ENCODE measurements at places on chromosomes 2 and 18.

- DNase-seq = no peak
Measured at GRCh38 chr18:54150226-54150625, 74.2 kb downstream of the MBD2 start.

GRCh38 chr18:9379118-9379517, 44.5 kb downstream of the TWSG1 start:
- no peak for DNase-seq

GRCh38 chr18:12005538-12006487, 24.5 kb downstream of the IMPA2 start:
- no peak for DNase-seq

- DNase-seq = no peak
Measured at GRCh38 chr2:231133365-231134099, 8.7 kb upstream of the HTR2B start.

DNA sequence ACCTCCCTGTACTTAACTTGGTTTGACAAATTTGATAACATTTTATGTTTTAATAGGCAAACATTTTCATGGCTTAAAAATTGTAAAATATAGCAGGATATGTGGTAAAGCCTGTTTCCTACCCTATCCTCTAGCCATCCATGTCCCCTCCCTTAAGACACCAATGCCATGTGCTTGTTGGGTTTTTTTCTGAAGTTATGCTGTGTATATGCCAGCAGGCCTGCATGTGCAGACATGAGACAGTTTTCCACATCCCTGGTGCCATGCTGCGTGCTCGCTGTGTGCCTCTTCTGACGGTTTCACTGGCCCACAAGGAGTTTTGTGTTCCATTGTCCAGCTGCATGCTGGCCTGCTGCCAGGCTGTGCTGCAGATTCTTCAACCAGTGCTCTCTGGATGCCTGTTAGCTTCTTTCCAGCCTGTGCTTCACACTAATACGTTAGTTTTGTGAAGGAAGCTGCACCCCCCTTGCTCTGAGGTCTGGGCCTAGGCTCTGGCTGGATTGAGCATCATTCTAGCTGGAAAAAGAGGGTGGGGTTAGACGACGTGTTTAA, 16.9 kb downstream of the INPP4A start:
- DNase-seq = no peak

DNA sequence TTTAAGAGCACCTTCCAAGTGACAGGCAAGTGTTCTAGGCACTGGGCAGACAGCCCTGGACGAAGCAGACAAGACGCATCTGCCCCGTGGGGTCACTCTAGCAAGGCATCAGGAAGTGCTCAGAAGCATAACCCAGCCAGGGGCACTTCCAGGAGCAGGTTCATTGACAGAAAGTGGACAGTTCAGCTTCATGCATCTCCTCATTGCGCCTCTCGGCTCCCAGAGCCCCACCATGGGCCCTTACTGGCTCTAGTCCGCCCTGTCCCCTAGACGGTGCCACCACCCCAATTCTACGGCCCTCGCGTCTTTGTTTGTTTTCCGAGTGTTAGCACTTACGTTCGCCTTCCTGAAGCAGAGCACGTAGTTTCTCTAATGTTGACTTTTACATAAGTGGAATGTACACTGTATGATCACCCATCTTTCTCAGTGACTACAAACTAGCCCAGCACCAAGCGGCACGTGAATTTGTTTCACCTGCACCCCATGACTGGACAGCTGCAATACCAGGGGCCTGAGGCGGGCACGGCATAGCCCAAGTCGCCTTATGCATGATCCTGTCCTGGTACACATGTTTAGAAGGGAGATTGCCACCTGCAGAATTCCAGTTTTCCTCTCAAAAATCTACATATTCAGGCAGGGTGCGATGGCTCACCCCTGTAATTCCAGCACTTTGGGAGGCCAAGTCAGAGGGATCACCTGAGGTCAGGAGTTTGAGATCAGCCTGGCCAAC, 33.2 kb downstream of the SNED1 start:
- DNase-seq = no peak

DNA sequence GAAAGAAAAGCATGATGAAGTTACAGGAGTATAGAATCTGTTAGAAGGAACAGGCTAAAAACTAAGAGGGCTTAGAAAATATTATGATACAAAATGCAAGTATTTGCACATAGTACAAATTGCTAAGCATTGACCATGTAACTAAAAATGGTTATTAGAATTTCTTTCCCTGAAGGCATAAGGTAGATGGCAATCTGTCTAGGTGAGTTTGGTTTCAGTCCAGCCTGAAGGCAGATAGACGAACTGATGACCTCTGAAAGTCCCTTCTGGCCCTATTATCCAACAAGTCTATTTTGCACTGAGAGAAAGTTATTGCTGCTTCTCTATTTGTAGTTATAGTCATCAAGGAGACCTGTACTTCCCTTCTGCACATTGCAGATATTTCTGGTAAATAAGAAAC, 663.5 kb downstream of the LRP1B start:
- no peak for DNase-seq

GRCh38 chr2:73851274-73851673, 22.5 kb downstream of the STAMBP start:
- DNase-seq = no peak

DNA sequence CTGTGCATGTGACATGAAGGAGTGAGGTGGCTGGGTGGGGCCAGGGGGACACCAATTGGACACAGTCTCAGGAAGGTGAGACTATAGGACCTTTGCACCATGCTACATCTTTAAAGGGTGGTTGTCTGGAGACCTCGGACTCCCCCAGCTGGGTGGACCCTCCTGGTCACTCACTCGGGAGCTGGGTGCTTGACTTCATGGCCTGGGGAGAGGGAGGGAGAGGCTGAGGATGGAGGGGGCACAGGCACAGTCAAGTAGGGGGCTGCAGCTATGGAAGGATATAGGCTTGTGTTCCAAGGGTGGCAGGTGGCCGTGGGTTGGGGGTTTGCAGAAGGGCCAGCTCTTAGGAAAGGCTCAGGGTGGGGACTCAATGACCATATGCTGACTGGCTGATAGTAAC, 7.1 kb upstream of the CELF4 start:
- no peak for DNase-seq

- no peak for DNase-seq
Measured at GRCh38 chr2:204205538-204205937, 269.0 kb downstream of the ICOS start.

- DNase-seq = no peak
Measured at GRCh38 chr18:48030616-48031480, 100.4 kb upstream of the SMAD2 start.

DNA sequence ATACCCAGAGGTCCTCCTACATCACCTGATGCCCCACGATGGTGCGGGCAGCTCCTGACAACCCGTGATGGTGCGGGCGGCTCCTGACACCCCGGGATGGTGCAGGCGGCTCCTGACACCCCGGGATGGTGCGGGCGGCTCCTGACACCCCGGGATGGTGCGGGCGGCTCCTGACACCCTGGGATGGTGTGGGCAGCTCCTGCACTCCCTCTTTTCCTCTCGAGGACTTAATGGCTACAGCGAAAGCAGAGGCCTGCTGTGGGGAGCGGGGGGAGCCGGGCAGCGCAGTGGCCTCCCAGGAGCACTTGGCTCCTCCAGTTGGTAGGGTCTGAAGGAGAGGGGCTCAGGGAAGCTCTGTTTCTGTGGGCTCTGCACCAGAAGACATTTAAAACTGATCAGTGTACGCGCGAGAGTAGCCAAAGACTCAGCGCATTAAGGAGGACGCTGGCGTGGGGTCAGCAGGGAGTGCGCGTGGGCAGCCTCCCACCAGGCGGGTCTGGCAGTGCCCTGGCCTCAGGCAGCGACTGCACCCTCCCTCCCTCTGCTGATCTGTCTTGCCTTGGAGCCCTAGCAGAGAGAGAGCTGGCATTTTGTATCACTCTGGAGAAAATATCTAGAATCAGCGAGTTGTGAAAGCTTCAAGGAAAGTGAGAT, 464.5 kb upstream of the MYT1L start:
- no peak for DNase-seq

DNA sequence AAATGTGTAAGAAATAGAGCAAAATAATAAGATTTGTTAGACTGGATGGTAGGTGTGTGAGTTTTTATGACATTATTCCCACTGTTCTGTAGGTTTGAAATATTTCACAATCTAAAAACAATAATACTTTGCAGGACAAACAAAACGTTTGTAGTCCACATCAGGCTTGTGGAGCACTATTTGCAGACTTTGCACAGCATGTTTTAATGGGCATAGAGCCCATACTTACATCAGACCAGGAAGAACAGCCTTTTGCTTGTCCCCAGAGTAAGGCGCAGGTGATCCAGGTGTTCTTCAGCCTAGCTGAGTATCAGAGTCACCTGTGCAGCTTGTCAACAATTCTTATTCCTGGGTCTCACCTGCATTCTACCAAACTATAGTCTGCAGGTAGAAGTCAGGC, 9.1 kb upstream of the STK39 start:
- no peak for DNase-seq

- DNase-seq = no peak
Measured at GRCh38 chr2:197500503-197501131, 438 bp downstream of the HSPE1 start.

DNA sequence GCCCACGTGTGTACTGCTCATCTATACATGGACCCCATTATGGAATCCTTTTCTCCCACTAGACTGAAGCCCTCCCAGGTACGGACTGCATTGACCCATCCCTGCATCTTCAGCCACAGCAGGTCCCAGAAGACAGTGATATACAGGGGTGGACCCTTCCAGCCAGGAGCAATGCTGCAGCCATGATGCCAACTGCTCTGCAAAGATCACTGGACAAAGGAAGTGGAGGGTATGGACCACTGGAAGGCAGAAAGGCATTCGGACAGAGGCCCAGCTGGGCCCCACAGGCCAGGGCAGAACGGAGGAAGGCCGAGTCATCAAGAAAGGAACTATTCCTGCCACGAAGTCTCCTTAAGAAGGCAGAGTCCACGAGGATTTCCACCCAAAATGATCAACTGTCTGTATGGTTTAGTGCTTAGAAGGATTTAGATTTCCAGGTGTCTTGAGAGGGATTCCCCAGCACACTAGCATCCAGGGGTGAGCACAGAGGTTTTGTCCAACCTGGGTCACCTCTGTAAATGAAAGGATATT, 93.4 kb downstream of the TWIST2 start:
- no peak for DNase-seq

- no peak for DNase-seq
Measured at GRCh38 chr2:240911641-240912265, 5.6 kb downstream of the CROCC2 start.
